Brain (organoid and tissue), 16 donors: ENCODE measurements at places on chromosomes 2 and 18.

- DNase-seq, result no peak
Observed at GRCh38 chr2:5698134-5698533, 6.0 kb downstream of the SOX11 start.

- no peak for DNase-seq
Observed at GRCh38 chr18:55893948-55894347, 306.0 kb upstream of the TCF4 start.

GRCh38 chr2:17000184-17000482 is 334.5 kb upstream of the CYRIA start:
- no peak for DNase-seq

- no peak for DNase-seq
Observed at GRCh38 chr2:223460774-223461211, 141.4 kb downstream of the SCG2 start.

DNA sequence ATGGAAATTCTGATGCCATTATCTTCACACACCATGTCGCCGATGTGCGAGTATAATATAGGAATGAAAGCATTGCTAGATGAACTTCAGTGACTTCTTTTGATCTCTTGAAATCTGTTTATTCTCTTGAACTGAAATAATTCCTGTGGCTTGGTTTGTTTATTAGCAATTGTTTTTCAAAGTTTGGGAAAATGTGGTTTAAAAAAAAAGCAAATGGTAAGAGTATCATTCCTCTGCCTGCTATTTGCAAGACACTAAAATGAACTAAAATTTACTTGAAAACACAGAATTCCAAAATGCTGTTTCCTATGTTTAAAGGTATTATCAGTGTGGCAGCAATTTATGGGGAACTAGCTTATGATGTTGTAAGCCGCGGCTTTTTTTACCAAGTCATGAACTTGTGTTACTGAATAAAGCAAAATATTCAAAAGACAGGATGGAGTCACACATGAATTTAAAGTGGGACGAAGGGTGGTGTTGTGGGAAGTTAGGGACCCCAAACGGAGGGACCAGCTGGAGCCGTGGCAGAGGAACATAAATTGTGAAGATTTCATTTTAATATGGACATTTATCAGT is 96.4 kb downstream of the COLEC12 start:
- no peak for DNase-seq

- no peak for DNase-seq
Observed at GRCh38 chr18:5417342-5417741, 121.8 kb upstream of the ZBTB14 start.

GRCh38 chr18:3179430-3180089 is 40.2 kb downstream of the MYOM1 start:
- no peak for DNase-seq
